ENCODE measurements at places on chromosomes 13 and 19. TPM values are rescaled to one million over a fixed set of nuclear protein-coding genes. Genes with fewer than 3 reads are reported as not detected.

Gene MAMSTR
- 1.8 TPM for total RNA-seq

Gene PPP1R13L
- total RNA-seq: 207 TPM

DNA sequence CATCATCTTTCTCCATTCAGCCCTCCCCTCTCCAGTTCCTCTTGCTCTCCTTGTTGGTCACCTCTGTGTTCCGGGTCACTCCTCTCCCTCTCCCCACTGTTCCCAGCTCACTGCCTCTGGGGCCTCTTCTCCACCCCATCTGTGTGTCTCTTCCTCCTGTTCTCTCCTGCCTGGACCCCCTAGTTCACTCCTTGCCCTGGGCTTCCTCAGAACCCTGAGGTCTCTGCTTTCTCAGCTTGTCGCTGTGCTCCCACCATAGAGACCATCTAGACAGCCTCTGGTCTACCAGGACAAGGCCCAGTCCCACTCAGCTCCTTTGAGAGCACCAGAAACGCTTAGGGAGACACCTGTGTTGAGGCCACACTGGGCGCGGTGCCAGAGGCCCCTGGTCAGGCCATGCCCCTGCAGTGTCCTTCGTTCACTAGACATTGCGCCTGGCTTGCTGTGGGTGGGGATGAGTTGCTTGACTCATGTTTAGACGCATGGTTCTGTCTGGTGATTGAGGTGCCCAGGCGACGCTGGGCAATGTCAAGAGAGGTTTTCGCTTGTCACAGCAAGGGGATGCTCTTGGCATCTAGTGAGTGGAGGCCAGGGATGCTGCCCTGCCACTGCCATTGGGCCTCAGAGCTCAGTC, 4.8 kb downstream of the LENG9 start:
- DNase-seq: no peak
- no peak overlapping the region for H3K4me3 ChIP-seq
- no peaks in the 10 kb centered on the region for H3K27me3 ChIP-seq
- H3K4me1 ChIP-seq: peaks cover 52% of the 10 kb centered on the region
- no peak overlapping the region for H3K27ac ChIP-seq

Gene STX10
- 39.2 TPM for total RNA-seq

- H3K27ac ChIP-seq: no peak overlapping the region
- H3K4me1 ChIP-seq: no peaks in the 10 kb centered on the region
- no peak overlapping the region for H3K4me3 ChIP-seq
- no peak for DNase-seq
- no peaks in the 10 kb centered on the region for H3K27me3 ChIP-seq
Observed at GRCh38 chr13:63605403-63605802, 2189.8 kb upstream of the PCDH20 start.

Gene ARHGAP33
- 3.8 TPM for total RNA-seq

DNA sequence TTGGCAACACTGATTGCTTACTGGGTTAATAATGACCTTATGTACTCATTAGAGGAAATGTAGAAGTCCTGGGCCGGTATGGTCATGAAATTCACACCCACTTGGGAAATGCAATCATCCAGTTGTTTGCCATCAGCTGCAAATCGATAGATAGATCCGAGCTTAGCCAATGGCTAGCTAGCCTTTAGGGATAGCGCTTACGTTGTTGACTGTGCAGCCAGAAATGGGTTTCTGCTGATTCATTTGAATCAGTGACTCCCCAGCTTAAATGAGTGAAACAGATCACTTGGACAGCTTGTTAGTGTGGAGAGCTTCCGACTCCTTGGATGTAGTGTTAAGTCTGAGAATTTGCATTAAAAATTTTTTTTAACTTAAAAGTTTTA, 11.8 kb downstream of the IL17D start:
- peaks cover 8% of the 10 kb centered on the region for H3K27me3 ChIP-seq
- H3K4me1 ChIP-seq: peaks cover 29% of the 10 kb centered on the region
- peak overlapping the region; percentile 80 for H3K27ac ChIP-seq
- DNase-seq: no peak
- H3K36me3 ChIP-seq: no peaks in the 10 kb centered on the region
- H3K4me3 ChIP-seq: no peak overlapping the region

DNA sequence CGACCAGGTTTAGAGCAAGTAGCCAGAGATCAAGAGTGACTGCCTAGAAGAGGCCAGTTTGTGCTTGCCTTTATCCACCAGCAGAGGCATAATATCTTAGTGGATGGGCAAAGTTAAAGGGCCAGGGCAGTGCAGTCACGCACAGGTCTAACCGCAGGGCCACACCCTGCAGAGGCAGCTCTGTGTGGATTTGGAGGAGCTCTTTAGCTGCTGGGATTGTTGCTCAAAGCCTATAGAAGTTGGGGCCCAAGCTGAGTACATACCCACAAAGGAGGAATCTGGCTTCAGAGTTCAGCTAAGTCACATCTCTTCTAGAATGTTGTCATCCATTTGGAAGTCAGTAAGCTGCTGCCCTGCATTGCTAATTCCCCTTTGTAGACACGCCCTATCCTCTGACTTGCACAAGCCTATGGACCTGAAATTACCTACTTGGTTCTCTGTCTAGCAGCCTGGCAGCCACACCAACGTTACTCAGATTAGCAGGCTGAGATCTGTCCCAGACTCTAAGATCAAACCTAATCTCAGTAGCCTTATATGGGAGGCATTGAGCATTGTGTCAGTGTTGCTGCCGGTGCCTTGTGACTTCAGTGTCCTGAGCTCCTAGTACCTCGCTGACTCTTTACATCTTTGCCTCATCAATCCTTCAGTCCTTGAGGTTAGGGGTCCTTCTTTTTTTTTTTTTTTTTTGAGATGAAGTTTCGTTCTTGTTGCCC, 102.9 kb upstream of the STARD13 start:
- peaks cover 13% of the 10 kb centered on the region for H3K4me1 ChIP-seq
- H3K36me3 ChIP-seq: no peaks in the 10 kb centered on the region
- H3K27ac ChIP-seq: no peak overlapping the region
- no peak for DNase-seq
- H3K27me3 ChIP-seq: no peaks in the 10 kb centered on the region

DNA sequence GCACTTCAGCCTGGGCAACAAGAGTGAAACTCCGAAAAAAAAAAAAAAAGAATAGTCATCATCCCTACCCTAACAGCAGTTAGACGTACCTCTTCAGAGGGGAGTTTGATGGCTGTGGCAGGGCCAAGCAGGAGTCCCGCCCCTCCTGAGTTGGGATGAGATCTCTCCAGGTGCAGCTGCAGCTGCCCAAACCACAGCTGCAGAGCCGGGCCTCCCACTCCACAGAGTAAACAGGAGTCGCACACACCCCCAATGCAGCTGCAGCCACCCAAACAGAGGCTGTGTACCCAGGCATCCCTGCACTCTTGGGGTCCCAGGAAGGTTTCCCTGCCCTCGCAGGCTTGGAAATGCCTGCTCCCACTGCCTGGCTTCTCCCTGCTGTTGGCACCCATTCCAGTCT, 17.4 kb upstream of the MLLT1 start:
- H3K27me3 ChIP-seq: peaks cover 8% of the 10 kb centered on the region
- DNase-seq: no peak
- peaks cover 5% of the 10 kb centered on the region for H3K36me3 ChIP-seq
- H3K4me3 ChIP-seq: no peak overlapping the region

DNA sequence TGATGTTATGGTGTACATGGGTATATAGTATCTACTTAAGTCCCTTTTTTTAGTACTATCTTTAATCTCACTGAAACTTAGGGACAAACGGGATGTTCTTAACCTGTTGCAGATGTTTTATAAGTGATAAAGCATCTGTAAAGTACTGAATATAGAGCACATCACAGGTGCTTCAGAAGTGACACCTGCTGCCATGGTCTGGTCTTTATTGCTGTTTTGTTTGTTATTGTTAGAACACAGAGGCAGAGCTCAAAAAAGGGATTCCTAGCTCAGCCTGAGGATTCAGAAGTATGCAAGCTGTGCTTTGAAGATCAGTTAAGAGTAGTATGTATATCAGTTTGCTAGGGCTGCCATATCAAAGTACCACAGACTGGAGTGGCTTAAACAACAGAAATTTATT, 219.5 kb downstream of the DCT start:
- H3K4me3 ChIP-seq: no peak overlapping the region
- H3K36me3 ChIP-seq: no peaks in the 10 kb centered on the region
- no peak for DNase-seq
- H3K27ac ChIP-seq: no peak overlapping the region
- H3K27me3 ChIP-seq: no peaks in the 10 kb centered on the region

- H3K27me3 ChIP-seq: no peaks in the 10 kb centered on the region
- no peak for DNase-seq
- H3K36me3 ChIP-seq: peaks cover 20% of the 10 kb centered on the region
- peak overlapping the region; percentile 93 for H3K27ac ChIP-seq
- H3K4me3 ChIP-seq: no peak overlapping the region
Observed at GRCh38 chr19:42246922-42247639, 4.7 kb upstream of the GSK3A start.

- peaks cover 68% of the 10 kb centered on the region for H3K4me1 ChIP-seq
- H3K36me3 ChIP-seq: no peaks in the 10 kb centered on the region
- H3K4me3 ChIP-seq: peak within 1 kb of the TSS; percentile 100
- H3K27me3 ChIP-seq: no peaks in the 10 kb centered on the region
Observed at GRCh38 chr19:662962-663681, at the start of gene RNF126. Gene RNF126 (minus strand): TSS chr19:663214. CDS start chr19:663121, 93 bp downstream.

Gene SHD
- 0.16 TPM for total RNA-seq

Gene ADAMTSL5
- 36.8 TPM for total RNA-seq

- no peaks in the 10 kb centered on the region for H3K4me1 ChIP-seq
- peaks cover 52% of the 10 kb centered on the region for H3K36me3 ChIP-seq
- no peak overlapping the region for H3K4me3 ChIP-seq
- peak; percentile 64 for DNase-seq
- H3K27ac ChIP-seq: no peak overlapping the region
- H3K27me3 ChIP-seq: no peaks in the 10 kb centered on the region
Observed at GRCh38 chr19:11496391-11497163, 9.1 kb downstream of the ZNF653 start.

DNA sequence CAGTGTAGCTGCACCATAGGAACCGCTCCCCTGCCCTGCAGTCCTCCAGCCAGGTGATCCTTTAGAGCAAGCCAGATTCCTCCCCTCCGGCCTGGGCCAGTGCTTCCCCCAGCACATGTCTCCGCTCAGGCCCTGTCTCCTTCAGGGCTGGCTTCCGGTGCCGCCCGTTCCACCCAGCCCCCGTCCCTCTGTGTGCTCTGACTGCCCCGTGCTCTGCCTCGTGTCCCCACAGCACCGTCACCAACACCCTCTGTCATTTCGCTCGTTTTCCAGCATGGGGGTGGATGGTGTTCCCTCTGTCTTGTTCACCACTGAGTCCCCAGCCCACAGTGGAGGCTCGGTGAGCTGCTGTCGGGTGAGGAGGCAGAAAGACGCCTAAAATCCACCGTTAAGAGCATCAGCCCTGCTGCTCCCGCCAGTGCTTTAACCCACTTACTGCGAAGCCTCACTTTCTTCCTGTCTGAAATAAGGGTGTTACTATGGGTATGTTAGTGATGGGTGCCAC, 54.5 kb downstream of the TSSK6 start:
- peaks cover 9% of the 10 kb centered on the region for H3K36me3 ChIP-seq
- H3K27ac ChIP-seq: peak overlapping the region; percentile 68
- H3K4me3 ChIP-seq: peak overlapping the region; percentile 31
- peak; percentile 69 for DNase-seq
- no peaks in the 10 kb centered on the region for H3K27me3 ChIP-seq

GRCh38 chr13:21742096-21742495, 71.2 kb downstream of the FGF9 start:
- no peak for DNase-seq
- no peak overlapping the region for H3K4me3 ChIP-seq
- peaks cover under 1% of the 10 kb centered on the region for H3K4me1 ChIP-seq
- no peaks in the 10 kb centered on the region for H3K36me3 ChIP-seq
- no peaks in the 10 kb centered on the region for H3K27me3 ChIP-seq
